ENCODE measurements at places on chromosomes 16 and 17.

DNA sequence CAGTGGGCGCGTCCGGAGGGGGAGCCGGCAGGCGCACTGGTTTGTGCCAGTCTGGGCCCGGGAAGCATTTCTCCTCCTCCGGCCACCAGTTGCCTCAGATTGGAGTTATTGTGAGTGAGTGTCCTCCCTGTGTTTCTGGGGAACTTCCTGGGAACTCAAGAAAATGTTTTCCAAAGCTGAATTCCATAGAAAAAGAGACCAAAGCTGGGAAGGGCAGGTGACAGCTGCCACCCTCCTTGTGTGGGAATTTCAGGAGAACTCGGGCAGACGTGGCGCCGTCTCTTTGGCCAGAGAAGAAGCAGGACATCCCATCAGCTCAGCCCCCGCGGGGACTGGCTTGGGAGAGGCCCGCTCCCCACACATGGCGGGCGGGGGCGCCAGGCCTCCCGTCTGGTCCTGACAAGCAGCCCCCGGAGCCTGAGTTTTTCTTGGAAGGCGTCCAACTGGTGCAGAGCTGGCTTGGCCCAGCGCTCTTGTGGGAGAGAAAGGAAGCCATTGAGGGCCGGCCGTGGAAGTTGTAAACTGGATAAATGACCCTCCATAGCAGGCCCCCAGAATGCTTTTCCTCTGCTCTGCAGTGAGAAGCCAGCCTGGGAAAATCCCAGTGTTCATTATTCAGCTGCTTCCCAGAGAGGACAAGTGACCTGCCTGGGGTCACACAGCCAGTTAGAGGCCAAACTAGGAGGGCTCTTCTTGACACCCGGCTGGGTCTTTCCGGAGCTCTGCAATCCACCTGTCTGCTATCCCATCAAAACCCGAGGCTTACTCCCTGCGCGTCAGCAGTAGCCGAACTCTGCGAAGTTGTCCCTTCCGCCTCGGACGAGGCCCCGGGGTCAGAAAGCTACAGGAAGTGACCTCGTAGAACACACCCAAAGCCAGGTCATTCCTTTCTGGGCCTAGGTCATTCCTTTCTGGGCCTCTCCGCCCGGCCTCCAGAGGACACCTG, 39.2 kb upstream of the GSE1 start:
- DNase-seq: no peak

- DNase-seq: no peak
Measured at GRCh38 chr16:79093554-79093967, 507.0 kb downstream of the MAF start.

DNA sequence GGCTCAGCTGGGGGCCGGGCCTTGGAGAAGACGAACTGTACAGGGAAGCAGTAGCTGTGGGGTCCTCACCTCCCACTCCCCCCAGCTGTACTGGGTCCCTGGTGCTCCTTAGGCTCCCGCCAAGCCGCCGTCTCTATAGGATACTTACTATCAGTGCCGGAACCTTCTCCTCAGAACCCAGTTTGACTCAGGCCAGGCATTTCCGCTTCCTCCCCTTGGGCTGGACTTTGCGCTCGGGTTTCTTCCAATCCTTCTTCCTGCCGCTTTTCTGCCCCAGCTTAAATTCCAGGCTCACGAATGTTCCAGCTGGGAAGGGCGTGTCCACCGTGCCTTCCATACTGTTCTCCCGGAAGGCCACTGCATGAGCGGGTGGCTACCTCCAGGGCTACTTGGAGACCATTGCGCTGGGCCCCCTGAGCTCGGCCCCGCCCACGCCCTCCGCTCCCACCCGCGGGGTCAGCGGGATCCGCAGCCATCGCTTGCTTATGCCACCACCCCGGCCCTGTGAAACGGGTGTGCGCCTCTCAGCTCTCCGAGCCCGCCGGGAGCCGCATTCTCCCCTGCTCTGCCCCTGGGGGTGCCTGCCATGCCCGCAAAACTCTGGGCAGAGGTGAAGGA, 1795.9 kb downstream of the TP53TG3F start:
- DNase-seq: no peak

DNA sequence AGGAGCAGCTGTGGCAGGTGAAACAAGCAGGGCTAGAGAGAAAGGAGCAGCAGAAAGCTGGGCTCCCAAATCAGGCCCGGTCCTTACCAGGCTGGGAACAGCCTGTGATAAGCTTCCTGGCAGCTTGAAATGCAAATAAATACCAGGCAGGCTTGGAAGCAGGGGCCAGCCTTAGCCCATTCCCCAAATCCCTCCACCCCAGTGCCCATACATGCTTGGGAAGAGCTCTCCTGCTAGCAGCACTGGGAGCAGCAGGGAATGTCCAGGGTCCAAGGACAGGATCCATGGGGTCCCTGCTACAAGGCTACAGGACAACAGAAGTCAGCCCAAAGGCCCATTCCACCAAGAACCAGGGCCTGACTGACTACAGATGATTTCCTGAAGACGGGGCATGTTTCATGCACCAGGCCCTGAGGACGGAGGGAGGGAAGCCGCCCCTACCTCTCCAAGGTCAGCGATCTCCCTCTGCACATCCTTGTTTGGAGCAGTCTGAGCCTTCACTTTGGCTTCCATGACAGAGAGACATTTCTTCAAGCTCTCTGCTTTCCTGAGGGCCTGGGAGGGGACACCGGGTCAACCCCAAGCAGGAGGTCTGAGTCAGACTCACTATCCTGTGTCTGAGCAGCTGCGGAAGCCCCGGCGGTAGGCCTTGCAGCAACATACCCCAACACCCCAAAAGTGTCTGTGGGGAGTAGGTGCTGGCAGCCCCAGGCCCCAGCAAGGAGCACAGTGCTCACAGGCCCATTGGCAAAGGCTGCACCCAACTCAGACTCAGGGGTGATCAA, 2.6 kb upstream of the EXOSC6 start:
- no peak for DNase-seq

DNA sequence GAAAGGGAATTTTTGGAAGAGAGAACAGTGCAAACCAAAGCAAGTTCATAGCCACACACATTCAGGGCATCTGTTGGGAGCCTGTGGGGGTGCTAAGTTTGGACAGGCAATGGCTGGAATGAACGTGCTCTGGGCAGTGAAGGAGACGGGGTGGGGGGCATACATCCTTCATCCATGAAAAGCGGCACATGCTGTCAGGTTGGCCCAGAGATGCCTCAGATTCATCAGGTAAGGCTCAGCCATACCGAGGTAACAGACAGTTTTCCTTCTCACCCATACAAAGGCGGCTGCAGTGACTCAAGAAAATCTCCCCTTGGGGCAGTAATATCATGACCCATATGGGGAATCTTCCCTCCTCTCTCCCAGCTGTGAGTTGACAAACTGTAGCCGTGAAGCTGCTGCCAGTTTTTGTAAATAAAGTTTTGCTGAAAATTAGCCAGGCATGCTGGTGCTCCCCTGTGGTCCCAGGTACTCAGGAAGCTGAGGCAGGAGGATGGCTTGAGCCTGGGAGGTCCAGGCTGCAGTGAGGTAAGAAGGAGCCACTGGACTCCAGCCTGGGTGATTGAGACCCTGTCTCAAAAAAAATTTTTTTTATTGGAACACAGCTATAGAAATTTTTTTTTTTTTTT, 9.2 kb upstream of the UBALD2 start:
- no peak for DNase-seq

DNA sequence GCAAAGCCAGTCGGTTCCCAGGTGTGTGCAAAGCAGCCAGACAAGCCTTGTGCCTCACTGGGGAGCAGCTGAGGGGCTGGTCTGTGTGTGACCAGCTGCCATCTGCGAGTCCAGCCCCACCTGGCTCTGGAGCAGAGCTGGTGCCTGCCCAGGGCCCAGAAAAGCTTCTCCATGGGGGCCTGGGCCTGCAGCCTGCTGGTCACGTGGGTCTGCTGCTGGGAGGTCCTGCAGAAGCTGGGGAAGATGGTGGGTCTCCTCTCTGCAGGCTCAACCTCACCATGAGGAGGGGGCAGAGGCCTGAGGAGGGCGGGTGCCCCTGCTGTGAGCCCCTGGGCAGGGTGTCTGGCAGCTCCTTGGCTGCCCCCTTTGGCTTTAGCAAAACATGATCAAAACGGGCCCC, 71.9 kb downstream of the ENGASE start:
- DNase-seq: no peak

DNA sequence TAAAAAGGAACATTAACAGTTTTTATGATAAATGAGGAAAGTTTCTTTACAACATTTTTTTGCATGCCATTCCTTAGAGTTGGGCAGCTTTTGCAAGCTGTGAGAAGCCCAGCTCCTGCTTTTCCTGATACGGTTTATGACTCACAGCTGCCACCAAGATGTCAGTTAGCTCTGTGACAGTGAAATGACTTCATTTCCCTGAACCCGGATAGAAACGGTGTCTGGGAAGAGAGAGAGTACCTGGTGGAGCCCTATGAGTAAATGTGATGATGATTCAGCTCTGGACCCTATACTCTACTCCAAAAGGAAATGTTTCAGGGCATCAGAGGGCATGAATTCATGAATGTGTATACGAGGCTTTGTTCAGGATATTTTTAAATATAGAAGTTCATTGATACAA, 366.3 kb upstream of the HSBP1 start:
- DNase-seq: no peak

GRCh38 chr17:6927290-6928126, 68.3 kb upstream of the ALOX12 start:
- DNase-seq: peak; percentile 59

GRCh38 chr16:57004387-57005250, 15.3 kb downstream of the NLRC5 start:
- DNase-seq: no peak

DNA sequence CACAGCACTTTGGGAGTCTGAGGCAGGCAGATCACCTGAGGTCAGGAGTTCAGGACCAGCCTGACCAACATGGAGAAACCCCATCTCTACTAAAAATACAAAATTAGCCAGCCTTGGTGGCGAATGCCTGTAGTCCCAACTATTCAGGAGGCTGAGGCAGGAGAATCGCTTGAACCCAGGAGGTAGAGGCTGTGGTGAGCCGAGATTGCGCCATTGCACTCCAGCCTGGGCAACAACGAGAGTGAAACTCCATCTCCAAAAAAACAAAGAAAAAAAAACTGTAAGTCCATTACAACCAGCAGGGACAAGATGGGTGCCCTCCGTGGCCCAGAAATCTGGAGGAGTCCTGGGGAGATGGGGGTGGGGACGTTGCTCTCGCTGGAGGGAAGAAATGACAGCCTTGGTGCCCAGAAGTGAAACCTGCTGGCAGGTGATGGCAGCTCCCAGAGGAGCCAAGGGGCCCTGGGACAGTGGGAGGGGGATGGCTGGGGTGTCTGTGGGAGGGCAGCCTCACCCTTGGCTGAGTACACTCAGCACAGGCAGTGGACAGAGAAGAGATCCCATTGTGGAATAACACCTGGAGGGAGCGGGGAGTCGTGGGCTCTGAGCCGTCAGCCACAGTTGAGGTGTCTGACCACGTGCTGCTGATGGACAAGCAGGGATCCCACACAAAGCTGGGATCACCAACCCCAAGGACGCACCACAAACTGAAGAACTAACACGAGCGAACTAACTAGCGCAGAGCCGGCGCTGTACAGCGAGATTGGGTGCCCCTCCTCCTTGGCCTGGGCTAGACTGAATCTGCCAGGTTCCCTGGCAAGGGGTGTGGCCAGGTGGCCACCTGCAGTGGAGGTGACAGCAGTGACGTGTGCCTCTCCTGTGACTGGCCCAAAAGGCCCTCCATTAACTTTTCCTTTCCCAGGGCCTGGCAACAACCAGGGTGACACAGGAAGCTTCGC, 46.9 kb upstream of the BAHCC1 start:
- DNase-seq: no peak

DNA sequence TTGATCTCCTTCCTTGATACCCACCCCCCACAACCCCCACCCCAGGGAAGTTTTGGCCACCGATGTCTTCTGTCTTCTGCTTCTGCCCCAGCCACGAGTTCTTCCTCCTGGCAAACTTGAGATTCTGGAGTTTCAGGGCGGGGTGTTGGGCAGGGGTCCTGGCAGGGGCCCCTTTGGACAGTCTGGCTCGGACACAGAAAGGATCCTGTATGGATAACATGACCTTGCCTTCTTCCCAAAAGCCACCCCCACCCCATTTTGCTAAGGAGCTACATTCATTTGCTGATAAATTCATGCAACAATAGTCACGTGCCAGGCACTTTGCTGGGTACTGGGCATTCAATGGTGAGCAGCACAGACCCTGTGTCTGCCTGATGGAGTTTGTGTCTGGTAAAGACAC, 5.9 kb upstream of the COL1A1 start:
- no peak for DNase-seq

DNA sequence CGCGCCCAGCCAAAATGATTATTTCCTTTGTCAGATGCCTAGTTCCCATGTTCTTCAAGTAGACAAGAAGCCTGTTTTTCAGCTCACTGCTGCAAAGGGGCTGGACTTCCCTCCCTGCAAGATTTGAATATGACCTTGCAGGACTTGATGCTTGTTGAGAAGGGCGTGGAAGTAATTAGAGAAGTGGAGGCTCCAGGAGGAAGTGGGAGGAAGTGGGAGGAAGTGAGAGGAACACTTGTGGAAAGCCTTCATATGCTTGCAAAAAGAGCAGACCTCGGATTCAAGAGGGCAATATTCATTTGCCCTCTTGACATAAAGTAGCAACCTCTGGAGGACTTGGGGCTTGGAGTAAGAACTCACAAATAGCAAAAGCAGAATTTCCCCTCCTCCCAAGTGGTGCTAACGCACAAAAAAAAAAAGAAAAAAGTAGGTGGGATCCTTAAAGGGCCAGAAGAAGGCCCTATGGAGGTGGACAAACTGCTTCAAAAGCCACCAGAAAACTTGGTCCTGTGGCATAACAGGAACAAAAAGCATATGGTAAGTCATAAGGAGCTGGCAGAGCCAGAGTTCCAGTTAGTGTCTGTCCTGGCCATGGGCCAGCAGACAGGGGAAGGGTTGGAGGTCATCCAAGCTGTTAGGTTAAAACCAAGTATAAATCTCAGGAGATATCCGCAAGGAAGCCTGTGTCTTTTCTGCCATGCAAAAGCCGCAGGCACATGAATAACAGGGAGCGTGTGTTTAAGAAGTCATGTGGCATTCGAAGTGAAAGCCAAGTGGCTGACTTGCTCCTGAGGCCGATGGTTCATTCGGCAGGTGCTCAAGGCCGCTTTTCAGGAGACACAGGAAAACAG, 20.6 kb upstream of the PRKAR1A start:
- no peak for DNase-seq

DNA sequence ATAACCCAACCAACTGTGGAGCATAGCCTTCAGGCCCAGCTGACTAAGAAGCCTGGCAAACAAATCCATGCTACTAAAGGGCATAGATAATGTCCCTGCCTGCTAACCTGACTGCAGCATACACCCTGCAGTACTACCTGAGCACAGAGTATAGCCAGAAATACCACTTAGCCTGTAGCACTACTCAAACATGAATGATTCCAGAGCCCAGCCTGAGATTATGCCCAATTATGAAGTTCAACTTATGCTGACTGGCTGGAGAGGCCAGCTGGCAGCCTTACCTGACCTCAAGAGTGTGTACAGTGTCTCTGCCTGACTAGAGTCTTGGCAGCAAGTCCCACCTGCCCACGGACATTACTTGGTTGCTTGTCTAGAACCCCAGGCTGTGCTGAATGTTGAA, 1265.3 kb downstream of the CDH11 start:
- DNase-seq: no peak

GRCh38 chr16:11585460-11586377, 1.0 kb downstream of the LITAF start:
- no peak for DNase-seq

- peak; percentile 14 for DNase-seq
Measured at GRCh38 chr16:74862743-74863244, 88.2 kb upstream of the FA2H start.
